ENCODE measurements at places on chromosomes 2 and 18. TPM values are rescaled to one million over a fixed set of nuclear protein-coding genes. Genes with fewer than 3 reads are reported as not detected.

The ALPP gene
- not detected for total RNA-seq

The PJVK gene
- total RNA-seq = 1.7 TPM

The ALK gene
- total RNA-seq = 0.16 TPM

The RIT2 gene
- not detected for total RNA-seq

The ACVR1C gene
- total RNA-seq = 6.2 TPM

The AMER3 gene
- not detected for total RNA-seq

The CFAP65 gene
- not detected for total RNA-seq

The GPAT2 gene
- 10.2 TPM for total RNA-seq

The FAHD2B gene
- total RNA-seq = 6.2 TPM

The PID1 gene
- 8.5 TPM for total RNA-seq

The HMSD gene
- 0.49 TPM for total RNA-seq

Data from hair follicle dermal papilla cell (primary cell).